Amygdala (tissue), 56 donors: ENCODE measurements at places on chromosomes 12 and 14.

- DNase-seq, result no peak
Observed at GRCh38 chr12:27922531-27923139, 49.9 kb downstream of the PTHLH start.

- DNase-seq, result no peak
Observed at GRCh38 chr14:38238878-38239277, 17.0 kb downstream of the CLEC14A start.

DNA sequence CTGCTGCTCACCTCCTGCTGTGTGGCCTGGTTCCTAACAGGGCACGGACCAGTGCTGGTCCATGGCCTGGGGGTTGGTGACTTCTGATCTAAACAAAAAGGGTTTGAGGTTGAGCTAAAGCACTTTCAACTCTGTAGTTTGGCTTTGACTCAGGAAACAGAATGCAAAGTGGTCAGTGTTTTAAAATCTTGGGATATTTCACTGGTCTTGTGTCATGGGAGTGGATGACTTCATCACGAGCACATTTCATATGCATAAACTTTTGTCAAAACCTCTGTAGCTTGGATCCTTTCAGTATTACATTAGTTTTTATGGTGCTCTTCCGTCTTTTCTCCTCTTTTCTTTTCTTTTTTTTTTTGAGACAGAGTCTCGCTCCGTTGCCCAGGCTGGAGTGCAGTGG is 25.6 kb downstream of the FAM161B start:
- DNase-seq, result no peak

DNA sequence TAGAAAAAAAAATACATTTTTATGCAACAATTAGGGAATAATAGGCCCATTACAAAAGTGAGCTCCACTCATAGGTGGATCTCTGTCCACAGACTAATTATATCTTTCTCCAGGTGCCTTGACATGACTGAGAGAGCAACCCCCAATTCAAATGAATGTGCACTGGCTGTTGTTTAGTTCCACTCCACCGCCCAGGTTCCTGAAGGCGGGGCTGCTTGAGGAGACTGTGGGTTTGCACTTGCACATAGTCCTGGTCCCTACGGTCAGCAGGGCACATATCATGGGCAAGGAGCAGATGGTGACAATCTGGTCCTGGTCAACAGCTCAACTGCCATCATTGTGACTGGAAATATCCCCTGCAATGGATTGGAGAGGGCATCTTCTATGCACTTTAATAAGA is 195.6 kb upstream of the PWP1 start:
- DNase-seq, result no peak

GRCh38 chr14:95267306-95267705 is 52.4 kb downstream of the CLMN start:
- no peak for DNase-seq

GRCh38 chr12:121858662-121859572 is at the start of gene HPD:
Gene HPD, minus strand, starts transcription at chr12:121858859. Its CDS starts 36 bp downstream, at chr12:121858823.
- peak; percentile 3 for DNase-seq

DNA sequence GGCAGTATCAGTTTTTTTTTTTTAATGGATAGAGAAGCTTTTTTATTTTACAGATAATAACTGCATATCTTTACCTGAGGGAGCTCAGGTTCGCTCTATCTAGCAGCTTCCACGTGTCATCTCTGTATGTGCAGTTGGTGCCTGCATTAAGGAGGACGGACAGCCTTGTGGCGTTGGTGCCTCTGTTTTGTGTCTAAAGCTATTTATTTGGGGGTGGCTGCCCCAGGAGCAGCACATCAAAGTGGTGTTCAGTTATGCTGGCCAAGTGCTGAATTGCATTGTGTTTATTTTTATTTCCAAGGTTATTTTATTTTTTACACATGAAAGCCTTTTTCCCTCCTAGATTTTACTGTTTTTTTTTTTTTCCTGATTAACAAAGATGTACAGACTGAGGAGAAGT is 59.7 kb downstream of the RASSF3 start:
- no peak for DNase-seq

GRCh38 chr12:123900871-123901376 is 71.7 kb downstream of the CCDC92 start:
- DNase-seq, result no peak

DNA sequence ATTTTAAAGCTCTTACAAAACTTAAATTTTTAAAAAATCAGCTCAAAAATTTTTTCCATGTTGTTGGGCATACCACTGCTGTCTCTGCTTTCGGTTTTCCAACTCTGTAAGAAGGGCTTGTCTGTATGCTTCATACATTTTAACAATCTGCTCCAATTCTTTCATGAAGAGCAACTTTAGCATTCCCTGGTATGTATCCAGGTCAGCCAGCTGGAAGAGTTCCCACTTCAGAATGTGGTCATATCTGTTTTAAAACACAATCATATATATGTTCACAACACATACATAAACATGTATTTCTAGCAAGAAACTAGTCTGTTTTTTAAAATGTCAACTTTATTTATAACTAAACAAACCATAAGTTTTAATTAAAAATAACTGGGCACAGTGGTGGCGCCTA is 33.0 kb downstream of the SAV1 start:
- no peak for DNase-seq

GRCh38 chr12:76422543-76423438 is 74.6 kb upstream of the BBS10 start:
- DNase-seq, result no peak

DNA sequence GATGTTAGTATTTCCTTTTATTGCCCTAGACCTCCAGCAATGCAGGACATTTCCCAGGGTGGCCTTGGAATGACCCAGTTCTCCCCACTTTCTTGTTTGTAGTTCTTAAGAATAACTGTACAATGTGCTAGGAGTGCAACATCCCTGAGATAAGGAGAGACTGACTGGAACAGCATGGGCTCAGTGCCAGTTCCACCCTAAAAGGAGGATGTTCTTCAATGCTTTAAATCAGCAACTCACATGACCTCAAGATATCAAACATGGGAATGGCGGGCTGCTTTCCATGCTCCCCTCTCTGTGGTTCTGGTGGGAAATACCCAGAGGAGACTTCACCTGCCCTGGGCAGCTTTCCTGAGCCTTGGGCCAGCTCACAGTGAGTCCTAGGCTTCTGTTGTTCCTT is 766.9 kb upstream of the FBXO33 start:
- no peak for DNase-seq

DNA sequence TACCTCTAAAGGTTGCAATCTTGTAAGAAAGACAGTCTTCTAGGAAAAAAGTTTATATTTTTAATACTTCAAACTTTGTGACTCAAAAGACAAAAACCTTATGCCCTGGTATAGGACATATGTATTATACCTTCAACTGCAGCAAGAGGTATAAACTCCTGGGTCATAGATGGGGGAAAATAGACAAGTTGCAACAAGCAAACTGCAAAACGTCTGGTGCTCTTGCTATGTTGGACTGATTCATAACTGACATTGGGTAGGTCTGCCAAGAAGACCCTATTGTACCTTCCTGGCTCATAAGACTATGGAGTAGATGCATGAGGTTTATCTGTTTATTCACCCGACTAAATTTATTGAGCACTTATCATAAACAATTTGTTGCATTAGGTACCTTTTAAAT is 40.9 kb downstream of the BEST3 start:
- DNase-seq, result no peak

- no peak for DNase-seq
Observed at GRCh38 chr14:60169722-60170121, 4.5 kb upstream of the DHRS7 start.

GRCh38 chr12:13942826-13943225 is 38.6 kb downstream of the GRIN2B start:
- no peak for DNase-seq

DNA sequence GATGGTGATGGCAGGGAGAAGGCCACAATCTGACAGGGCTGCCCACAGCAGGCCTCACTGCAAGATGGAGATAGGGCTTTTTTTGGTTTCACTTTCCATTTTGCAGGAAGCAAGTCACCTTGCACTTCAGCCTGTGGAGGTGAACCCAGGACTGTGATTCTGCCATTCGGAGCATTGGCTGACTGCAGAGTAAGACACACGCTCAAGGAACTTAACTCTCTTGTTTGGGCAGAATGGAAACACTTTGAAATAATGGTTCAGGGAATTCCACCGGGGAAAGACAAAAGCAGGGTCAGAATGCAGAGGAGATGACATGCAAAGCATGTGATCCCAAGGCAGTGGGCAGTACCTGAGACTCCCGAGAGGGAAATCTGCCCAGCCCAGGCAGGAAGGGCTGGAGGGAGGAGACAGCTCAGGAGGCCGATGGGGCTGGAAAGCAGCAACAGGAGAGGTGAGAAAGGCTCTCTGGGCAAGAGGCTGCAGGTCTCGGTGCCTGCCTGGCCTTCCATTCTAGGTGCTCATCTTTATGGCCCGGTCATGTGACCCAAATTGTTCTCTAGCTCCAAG is 58.7 kb upstream of the PRMT8 start:
- no peak for DNase-seq

DNA sequence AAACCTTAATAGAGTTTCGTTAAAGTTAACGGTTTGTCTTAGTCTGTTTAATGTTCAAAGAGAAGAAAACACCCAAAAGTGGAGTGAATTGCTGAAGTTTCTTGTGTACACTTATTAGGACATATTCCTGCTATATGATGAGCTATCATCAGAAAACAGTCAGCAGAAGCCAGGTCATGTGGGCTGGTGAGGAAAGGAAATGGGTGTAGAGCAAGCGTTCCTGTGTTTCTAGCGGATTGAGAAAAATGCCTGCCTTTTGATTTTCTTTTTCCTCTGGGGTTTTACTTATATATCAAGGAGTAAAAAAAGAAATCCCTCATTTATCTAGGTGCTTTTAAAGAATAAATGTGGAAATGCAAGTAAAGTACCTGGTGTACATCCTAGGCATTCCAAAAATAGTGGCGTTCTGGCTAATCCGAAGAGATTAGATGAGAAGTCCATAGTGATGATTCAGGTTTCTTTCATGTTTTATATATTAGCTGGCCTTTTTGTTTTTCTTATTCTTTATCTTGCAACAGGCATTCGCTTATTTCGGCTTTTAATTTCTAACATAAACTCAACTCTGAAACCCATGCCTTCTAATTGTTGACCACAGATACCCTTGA is 50.7 kb downstream of the FLRT2 start:
- no peak for DNase-seq

- no peak for DNase-seq
Observed at GRCh38 chr12:95258803-95259202, 41.2 kb downstream of the VEZT start.

GRCh38 chr14:53103636-53104340 is 49.3 kb downstream of the DDHD1 start:
- DNase-seq, result no peak

GRCh38 chr12:24719293-24719721 is 229.6 kb downstream of the BCAT1 start:
- no peak for DNase-seq

DNA sequence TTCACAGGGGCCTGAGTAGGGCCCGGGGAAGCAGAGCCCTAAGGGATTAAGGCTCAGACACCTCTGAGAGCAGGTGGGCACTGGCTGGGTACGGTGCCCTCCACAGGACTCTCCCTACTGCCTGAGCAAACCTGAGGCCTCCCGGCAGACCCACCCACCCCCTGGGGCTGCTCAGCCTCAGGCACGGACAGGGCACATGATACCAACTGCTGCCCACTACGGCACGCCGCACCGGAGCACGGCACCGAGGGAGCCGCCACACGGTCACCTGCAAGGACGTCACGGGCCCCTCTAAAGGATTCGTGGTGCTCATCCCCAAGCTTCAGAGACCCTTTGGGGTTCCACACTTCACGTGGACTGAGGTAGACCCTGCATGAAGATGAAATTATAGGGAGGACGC is 7.1 kb downstream of the LTBR start:
- no peak for DNase-seq

GRCh38 chr12:103705927-103706326 is 118.9 kb downstream of the STAB2 start:
- DNase-seq, result no peak

DNA sequence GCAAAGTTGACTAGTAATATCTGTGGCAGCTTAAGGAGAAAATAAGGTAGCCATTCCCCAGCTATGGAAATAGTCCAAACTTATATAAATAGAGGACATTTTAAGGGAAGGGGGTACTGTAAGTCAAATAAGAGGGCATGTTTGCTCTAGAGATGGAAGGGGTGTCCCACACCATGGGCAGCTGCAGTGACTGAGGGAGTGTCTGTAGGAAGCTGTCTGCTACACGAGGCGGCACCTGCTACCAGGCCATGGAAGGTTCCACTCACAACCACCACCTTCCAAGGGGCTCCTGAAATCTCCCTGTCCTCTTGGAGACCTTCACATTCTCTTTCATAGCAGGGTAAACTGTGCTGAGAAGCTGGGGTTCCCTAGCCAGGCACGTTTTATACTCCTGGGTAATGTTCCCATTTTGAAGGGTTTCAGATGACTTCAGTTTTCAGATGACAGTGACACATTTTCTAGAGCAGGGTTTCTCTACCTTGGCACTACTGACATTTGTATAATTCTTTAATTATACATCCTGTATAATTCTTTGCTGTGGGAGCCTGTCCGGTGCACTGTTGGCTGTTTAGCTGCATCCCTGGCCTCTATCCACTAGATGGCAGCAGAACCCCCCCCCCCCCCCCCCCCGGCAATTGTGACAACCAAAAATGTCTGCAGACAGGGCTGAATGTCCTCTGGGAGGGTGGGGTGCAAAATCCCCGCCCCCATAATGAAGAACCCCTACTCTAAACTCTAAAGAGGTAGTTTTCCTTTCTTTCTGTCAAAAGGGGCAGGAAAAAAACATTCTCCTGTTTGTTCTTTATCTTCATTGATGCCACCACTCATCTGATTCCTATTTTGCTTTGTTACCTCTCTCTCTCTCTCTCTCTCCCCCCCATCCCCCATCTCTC is 11.6 kb upstream of the SMCO2 start:
- no peak for DNase-seq

DNA sequence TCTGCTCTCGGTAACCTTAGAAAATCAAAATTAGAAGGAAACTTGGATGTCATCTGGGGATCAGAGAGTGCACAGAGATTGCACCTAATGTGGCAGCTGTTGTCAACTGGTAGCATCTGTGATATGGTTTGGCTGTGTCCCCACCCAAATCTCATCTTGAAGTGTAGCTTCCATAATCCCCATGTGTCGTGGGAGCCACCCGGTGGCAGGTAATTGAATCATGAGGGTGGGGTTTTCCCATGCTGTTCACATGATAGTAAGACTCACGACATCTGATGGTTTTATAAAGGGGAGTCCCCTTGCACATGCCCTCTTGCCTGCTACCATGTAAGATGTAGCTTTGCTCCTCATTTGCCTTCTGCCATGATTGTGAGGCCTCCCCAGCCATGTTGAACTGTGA is 127.7 kb upstream of the SRRM4 start:
- DNase-seq, result no peak

DNA sequence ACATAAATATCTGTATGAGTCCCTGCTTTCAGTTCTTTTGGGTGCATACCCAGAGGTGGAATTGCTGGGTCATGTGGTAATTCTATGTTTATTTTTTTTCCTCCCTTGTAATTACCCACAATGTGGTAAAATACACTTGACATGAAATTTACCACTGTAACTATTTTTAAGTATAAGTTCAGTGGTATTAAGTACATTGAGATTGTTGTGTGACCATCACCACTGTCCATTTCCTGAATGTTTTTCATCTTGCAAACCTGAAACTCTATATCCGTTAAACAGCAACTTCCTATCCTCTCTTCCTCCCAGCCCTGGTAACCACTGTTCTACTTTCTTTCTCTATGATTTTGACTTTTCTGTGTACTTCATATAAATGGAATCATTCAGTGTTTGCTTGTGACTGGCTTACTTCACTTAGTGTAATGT is 51.4 kb downstream of the BORCS5 start:
- no peak for DNase-seq

- DNase-seq, result no peak
Observed at GRCh38 chr12:67540920-67541624, 107.5 kb upstream of the DYRK2 start.

- DNase-seq, result no peak
Observed at GRCh38 chr12:6384499-6385436, 806 bp downstream of the LTBR start.
